ENCODE measurements at places on chromosomes 4 and X.

DNA sequence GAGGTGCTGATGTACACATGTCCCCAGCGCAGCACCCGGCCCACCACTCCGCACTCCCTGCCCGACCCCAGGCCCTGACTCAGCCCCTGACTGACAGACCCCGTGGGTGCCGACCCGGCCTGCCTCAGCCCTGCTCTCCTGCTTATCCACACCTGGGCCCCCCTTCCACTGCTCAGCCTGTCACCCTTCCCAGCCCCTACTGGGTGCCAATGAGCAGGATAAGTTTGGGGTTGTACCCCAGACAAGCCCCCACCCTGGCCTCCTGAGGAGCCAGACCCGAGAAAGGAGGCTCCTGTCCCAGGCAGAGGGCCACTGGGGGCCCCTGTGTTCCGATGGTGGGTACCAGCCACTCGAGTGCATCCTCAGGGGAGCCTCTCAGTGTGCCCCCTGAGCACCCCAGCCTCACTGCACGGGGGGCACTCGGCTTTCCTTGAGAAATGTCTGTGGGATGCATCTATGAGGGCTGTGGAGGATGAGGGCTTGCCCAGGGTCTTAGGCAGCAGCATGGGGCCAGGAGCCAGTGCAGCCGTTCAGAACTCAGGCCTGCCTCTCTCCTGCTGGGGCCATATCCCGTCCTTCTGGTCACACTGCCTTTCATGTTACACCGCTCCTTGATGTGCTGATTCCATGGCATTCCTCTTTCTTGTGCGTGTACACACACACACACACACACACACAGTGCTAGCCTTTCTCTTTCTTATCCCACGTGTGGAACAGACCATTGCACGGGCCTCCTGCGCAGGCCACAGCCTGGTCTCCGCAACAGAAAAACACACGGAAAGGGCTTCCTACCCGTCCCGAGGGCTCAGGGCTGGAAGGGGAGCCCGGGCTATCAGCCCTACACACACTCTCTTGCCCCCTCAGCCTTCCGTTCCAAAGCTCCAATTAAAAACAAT lies 220.1 kb upstream of the PSAPL1 start:
- DNase-seq = peak; percentile 77

DNA sequence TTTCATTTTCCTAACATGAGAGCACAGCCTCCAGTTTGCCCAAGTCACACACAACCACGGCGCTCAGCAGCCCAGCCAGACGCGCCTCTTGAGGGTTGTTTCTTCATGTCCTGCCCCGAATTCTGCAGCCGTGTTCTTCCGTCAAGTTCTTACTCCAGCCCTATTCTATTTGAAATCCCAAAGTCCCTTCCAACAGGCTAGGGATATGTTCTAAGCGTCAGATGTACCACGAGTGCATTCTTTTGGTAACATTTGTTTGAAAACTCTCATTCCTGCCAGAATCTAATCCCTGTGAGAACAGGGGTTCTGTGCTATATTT lies 23.1 kb downstream of the ACSL1 start:
- no peak for DNase-seq

- DNase-seq = no peak
Observed at GRCh38 chrX:23662187-23662586, 5.1 kb upstream of the PRDX4 start.

DNA sequence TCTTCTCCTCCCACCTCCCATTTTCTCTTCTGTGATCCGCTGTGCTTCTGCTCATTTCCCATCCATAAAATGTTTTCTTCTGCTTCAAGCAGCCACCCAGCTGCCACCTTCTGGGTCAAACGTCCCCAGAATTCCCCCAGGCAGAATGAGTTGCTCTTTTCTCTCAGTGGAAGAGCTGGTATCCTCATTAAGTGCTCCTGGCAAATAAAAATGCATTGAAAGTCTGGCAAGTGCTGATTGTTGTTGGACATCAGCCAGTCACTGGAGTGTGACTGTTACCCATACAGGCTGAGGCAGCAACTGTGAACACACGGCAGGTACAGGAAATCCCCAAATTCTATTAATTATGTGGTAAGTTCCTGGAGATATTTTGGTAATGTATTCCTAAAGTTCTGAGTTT lies 52.6 kb downstream of the LIMCH1 start:
- no peak for DNase-seq

GRCh38 chr4:154004507-154005170 lies 215.8 kb upstream of the SFRP2 start:
- no peak for DNase-seq

GRCh38 chrX:144801786-144802185 lies 445.5 kb upstream of the SPANXN1 start:
- no peak for DNase-seq

GRCh38 chr4:41400296-41400695 lies 137.7 kb upstream of the LIMCH1 start:
- no peak for DNase-seq

GRCh38 chr4:80144676-80145470 lies 52.4 kb upstream of the PRDM8 start:
- DNase-seq = no peak

GRCh38 chr4:61723492-61723891 lies 523.4 kb downstream of the ADGRL3 start:
- DNase-seq = no peak

GRCh38 chr4:33060674-33061542 lies 2340.7 kb downstream of the PCDH7 start:
- DNase-seq = peak; percentile 89

DNA sequence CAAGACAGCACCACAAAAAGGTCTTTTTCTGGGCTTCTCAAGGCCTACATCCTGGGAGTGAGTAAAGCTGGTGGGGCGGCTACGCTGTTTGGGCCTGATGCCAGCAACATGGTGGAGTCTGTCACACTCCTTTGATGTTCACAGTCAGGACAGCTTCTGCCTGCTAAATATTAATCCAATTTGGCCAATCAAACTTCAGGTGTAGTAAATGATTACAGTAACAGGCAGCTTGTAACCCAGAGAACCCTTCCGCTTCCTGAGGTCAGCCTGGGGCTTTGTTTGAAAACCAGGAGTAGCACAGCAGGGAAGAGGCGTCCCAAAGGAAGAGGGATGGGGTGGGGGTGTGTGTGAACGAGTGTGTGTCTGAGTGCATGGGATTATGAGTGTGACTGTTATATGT lies 220.4 kb downstream of the MAML3 start:
- peak; percentile 67 for DNase-seq

- no peak for DNase-seq
Observed at GRCh38 chr4:123613586-123614344, 217.2 kb downstream of the SPRY1 start.

GRCh38 chr4:82890528-82890900 lies 439 bp downstream of the SEC31A start:
- DNase-seq = no peak

GRCh38 chr4:140213749-140214148 lies 59.8 kb upstream of the MAML3 start:
- peak; percentile 49 for DNase-seq

DNA sequence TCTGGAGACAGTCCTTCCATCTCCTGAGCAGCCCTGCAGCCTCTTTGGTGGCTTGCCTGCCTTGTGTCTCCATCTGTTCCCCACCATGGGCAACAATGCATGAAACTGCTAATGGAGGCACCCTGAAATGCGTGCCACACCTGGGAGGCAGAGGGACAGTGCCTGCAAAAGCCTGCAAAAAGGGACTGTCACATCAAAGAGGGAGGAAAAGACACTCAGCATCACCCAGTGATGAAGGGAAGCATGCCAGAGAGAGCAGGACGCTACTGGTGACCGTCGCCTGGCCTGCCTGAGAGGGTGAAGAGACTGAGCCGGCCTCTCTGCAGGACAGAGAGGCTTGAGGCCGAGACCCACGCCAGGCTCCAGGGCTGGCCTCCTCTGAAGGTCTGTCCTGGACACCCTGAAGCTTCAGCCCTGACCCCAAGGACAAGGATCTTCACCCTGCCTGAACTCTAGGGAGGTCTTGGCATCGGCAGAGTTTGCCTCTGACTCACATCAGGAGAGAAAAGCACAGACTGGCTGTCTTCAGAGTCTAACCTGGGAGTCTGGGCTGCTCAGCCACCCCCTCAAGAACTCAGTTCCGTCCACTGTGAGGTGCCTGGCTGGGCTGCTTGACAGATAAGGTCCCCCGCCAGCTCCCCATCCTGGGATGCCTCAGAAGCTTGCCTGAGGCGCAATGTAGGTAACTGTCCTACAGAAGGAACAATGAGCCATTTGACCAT lies 8.1 kb downstream of the ACSL1 start:
- DNase-seq = no peak

GRCh38 chr4:59412739-59413138 lies 1787.4 kb upstream of the ADGRL3 start:
- no peak for DNase-seq

- no peak for DNase-seq
Observed at GRCh38 chr4:113069212-113069892, 19.9 kb downstream of the ANK2 start.

- DNase-seq = no peak
Observed at GRCh38 chr4:69095301-69095731, 958 bp upstream of the UGT2B7 start.

GRCh38 chr4:143240939-143241679 lies 56.4 kb downstream of the USP38 start:
- DNase-seq = no peak

DNA sequence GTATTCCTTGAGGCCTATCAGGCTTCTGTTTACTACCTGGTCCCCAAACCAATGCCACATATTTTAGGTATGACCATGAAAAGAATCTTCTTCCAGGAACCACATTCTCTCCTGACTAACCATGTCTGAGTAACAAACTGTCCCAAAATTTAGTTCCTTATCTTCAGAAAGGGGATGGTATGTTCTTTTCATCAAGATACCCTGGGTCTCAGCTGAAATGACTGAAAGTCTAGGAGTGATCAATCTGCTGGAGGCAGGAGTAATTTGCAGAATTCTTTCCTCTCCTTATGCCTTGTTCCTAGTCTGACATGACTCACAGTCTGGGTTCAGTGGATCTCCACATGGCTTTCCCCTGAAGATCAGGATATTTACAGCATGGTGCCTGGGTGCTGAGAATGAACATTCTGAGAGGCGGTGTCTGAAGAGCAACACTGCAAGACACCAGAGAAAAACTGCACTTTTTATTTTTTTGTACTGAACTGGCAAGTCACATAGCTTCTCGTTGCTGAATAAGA lies 665.5 kb downstream of the TLL1 start:
- peak; percentile 42 for DNase-seq

- no peak for DNase-seq
Observed at GRCh38 chr4:184816962-184817361, 8.8 kb downstream of the ACSL1 start.

GRCh38 chr4:6169239-6169638 lies 31.1 kb downstream of the JAKMIP1 start:
- peak; percentile 63 for DNase-seq

- no peak for DNase-seq
Observed at GRCh38 chr4:157775971-157776370, 396.9 kb downstream of the GASK1B start.

DNA sequence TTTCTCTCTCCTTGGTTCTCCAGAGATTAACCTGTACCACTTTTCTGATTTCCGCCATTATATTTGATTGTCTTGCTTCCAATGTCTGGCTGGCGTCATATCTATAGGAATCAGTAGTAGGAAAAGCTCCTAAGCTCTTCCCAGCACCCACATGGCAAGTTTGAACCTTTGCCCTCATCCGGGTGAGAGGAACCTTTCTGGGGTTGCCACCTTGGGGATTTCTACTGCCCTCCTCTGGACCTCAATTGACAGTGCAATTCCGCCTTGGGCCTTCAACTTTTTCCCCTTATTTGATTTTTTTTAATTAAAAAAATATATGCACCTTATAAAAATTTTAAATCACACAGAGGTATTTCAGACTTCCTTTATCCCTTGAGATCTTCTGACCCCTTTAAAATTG lies 2.0 kb upstream of the CXorf66 start:
- peak; percentile 56 for DNase-seq

GRCh38 chrX:46407036-46407752 lies 138.0 kb downstream of the ZNF674 start:
- DNase-seq = no peak

DNA sequence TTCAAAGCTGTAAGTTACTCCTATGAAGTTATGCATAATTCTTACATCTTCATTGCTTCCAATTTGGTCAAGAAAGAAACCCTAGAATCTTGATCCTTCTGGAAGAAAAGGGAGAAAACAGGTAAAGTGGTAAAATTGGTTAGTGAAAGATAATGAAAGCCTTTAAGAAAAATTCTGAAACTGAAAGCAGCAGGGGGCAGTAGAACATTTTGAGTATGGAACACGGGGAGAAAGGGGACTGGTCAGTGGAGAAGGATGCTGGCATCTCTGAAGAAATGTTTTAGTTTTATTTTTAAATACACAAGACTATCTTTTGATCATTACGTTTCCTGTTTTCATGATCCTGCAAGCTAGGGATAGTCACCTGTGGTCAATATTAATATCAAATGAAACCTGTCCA lies 54.3 kb downstream of the SLIT2 start:
- no peak for DNase-seq

GRCh38 chr4:5945171-5945570 lies 52.3 kb upstream of the CRMP1 start:
- peak; percentile 37 for DNase-seq

DNA sequence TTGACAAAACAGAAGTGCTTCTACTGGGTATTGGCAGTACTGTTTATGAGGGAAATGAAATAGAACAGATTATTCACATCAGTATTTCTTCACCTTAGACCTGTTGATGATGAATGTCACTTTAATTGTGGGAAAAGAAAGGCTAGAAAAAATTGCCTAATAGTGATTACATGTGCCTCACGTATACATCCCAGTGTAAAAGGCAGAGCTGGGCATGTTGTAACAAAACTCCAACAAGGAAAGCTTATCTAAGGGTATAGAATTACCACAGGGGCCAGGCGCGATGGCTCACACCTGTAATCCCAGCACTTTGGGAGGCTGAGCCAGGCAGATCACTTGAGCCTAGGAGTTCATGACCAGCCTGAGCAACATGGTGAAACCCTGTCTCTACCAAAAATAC lies 4.2 kb downstream of the PGM2 start:
- DNase-seq = no peak

DNA sequence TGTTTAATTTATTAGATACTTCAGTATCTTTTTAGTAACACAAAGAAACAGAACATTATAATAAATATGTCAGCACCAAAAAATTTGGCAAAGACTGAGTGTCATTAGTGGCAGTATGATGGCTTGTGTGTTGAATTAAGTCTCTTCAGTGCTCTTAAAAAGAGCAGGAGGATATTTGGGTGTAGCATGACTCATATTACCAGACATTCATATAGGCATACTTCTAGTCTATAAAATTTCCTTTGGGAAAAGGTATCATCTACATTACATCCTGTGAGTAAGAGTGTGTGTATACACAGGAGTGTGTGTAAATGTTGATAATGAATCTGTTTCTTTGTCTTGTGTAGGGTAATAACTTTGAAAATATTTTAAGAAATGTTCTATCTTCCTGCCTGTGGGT lies 135.7 kb downstream of the CNKSR2 start:
- DNase-seq = no peak

- peak; percentile 57 for DNase-seq
Observed at GRCh38 chrX:13283512-13283911, 36.3 kb downstream of the ATXN3L start.

DNA sequence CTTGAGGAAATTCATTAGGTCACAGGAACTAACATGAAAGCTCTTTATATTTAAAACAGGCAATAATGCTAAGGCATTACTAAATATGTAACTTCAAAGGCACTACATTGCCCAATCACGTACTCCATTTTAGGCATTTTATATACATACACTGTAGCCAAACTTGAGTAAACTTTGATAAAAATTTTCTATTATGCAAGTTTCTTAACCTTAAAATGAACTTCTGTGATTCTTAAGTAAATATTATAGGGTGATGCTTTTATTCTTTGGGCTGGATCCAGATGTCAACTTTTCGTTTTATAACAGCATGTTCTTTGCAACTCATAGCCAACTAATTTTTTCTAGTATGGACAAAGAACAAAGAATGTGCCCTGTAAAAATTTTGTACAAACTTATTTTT lies 28.3 kb upstream of the MAP9 start:
- DNase-seq = no peak

All from endodermal cell (in vitro differentiated cells).